Hematopoietic multipotent progenitor cell treated with erythropoietin and hydrocortisone succinate and interleukin-3 and kit ligand, for 6 days (in vitro differentiated cells): ENCODE measurements at places on chromosomes 13 and 19.
A peak's percentile ranks its signal among the peaks of the same experiment; 100 is the strongest.

GRCh38 chr19:55353803-55354697 lies 469 bp downstream of the COX6B2 start:
- DNase-seq, result peak; percentile 75

DNA sequence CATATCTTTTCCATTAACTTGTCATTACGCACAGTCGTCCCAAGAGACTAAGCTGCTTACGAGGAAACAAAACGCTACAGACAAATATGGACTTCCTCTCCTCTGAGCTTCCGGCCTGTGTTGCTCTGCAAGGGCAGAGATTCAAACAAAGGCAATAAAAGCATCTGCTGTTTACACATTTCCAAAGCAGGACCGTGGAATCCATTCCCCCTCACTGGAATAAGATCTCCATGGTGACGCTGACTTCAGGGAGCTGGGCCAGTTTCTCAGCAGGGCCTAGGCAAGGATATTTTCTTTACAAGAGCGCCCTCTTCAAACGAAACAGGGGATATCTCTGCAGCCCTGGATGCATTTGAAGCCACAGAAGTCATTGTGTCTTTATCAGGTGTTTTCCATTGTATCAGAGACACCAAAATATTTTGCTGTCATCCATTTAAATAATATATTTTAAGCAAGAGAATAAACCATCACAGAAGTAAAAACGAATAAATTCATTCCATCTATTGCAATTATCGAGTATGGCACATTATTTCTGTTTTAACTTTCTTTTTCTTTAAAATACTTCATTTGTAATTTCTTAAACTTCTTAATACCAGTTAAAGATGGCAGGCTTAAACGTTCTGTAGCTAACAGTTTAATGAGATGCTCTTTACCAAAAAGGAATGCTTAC lies 177.5 kb downstream of the DCLK1 start:
- DNase-seq, result peak; percentile 11

- DNase-seq, result no peak
Measured at GRCh38 chr13:62038214-62038613, 622.6 kb upstream of the PCDH20 start.

GRCh38 chr13:44044547-44045179 lies 165.0 kb downstream of the LACC1 start:
- no peak for DNase-seq

- peak; percentile 61 for DNase-seq
Measured at GRCh38 chr19:21328406-21328805, 804 bp downstream of the ZNF708 start.
